ENCODE measurements at places on chromosomes 5 and 9.

- no peak for DNase-seq
Observed at GRCh38 chr9:131477367-131477766, 25.4 kb upstream of the POMT1 start.

GRCh38 chr9:134690946-134691694 lies 49.5 kb downstream of the COL5A1 start:
- peak; percentile 44 for DNase-seq

DNA sequence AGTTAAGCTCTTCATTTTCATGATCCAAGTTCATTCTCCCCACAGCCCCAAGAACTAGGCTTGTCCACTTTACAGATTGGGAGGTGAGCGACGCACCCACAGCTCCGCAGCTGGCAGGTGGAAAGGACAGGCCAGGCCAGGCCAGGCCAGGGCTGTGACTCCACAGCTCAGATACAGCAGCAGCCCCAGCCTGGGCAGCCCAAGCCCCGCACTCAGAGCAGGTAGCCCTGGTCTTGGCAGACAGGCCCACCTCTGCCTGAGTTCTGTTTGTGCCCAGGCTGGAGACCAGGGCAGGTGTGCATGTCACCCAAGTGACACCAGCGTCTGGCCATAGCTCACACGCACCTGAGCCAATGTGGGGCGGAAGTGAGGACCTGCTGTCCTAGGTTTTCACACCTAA lies 124.7 kb downstream of the WNK2 start:
- DNase-seq, result no peak

DNA sequence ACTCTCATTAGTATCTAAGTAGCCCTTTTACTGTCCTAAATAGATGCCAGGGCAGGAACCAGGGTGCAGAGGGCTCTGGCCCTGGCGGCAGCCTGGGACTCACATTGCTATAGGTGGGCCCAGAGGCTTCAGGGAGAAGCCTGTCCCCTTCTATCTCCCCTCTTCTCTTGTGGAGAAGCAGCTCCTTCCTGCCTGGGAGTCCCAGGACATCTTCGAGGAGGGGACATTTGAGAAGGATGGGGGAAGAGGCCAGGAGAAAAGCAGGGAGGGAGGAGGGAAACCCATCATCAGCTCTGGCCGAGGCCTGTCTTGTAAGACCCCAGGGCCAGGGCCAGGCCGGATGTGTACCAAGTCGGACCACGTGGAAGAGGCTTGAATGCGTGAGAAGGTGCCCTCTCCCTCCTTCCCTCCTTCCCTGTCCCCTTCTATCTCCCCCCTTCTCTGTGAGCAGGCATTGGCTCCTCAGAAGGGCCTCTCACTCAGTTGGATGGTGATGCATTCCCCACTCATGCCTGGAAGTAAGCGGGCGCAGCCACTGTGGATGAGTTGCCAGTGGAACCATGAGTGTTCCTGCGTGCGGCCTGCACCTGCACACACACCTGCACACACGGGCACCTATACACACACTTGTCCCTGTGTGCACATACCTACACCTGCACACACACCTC lies 20.7 kb upstream of the LPCAT1 start:
- DNase-seq, result peak; percentile 25

DNA sequence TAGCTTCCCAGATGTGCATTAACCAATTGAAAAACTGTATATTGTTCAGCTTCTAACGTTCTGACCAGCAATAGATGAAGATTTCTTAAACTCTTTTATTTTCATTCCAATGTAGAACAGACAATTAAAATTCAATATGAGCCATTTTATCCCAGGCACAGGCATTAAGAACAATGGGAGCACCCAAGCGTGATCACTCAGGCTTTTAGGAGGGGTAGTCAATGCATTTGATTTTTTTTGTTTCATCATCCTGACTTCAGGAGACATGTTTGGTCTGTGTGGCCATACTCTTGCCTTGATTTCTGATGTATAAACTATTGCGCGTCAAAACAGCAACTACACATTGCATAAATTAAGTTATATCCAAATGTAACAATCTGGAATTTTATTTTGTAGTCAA lies 653.0 kb upstream of the RORB start:
- no peak for DNase-seq

DNA sequence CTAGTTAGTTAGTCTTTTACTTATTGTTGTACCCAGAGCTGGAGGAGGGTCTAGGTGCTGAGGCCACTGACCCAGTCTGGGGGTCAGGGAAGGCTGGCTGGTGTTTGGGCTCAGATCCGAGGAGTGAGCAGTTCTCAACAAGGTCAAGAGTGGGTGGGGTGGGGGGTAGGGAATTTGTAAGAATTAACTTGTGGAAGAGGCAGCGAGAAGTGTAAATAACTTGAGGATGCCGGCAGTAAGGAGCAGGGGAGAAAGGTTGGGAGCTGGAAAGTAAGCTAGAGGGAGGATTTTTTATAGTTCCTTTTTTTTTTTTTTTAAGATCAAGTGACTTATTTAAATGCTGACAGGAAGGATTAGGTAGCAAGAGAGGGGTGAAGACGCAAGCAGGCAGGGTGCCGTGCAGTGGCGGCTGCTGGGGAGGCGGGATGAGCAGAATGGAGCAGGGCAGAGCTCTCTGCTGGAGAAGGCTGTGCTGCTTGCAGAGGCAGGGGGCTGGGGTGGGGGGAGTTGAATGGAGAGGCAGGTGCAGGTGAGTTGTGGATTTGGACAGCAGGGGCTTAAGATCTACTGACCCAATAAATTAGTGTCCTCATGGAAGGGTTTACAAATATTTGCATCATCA lies 35.3 kb upstream of the SMIM32 start:
- no peak for DNase-seq

- no peak for DNase-seq
Observed at GRCh38 chr9:124105266-124105665, 93.7 kb downstream of the LHX2 start.

DNA sequence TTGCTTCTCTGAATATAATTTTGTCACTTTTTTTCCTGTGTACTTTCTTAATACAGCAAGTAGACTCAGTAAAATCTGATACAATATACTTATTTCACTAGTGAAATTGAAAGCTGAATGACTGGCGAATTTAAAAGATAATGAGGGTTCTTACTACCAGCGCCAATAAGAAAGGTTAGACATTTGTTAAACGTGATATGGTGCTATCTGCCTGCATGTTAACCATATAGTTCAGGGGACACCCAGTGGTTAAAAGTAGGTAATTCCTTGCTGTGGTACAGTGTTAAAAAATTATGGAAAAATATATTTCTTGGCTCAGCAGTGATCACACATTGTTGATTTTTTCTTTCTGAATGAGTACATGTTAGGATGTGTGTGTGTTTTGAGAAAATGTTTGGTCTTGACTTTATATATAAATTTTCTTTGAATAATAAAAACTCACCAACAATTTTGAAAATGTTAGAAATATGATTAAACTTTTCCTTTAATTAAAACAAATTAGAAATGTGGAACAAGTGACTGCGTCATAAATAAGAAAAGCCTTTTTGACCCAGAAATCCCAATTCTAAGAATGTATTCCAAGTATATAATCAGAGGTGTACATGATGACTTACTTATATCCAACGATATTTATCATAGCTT lies 25.8 kb downstream of the CAST start:
- no peak for DNase-seq

- no peak for DNase-seq
Observed at GRCh38 chr5:144448457-144448856, 277.8 kb downstream of the KCTD16 start.

GRCh38 chr9:87909310-87910041 lies 8.3 kb upstream of the SPATA31C1 start:
- DNase-seq, result peak; percentile 93

GRCh38 chr9:134641990-134642384 lies 384 bp downstream of the COL5A1 start:
- DNase-seq, result no peak

DNA sequence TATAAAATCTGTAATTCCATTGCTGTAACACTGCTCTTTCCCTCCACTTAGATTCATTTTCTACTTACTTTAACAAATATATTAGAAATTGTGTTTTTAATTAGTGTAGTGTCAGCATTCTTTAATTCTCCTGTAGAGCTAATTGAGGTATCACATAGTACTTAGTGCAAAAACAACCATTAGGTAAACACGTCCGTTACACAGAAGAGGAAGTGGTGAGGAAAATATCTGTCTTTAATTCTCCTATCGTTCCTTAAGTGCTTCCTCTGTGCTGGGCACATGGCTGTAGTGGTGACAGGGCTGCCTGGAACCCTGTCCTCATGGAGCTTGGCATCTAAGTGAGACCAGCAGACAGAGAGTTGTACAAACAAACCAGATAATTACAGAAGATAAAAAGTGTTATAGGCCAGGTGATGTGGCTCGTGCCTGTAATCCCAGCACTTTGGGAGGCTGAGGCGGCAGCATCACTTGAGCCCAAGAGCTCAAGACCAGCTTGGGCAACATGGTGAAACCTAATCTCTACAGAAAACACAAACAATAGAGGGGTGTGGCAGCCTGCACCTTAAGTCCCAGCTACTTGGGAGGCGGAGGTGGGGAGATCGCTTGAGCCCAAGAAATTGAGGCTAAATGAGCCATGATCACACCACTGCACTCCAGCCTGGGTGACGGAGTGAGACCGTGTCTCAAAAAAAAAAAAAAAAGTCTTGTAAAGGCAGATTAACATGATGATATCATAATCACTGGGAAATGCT lies 36.4 kb downstream of the PARP8 start:
- DNase-seq, result no peak

DNA sequence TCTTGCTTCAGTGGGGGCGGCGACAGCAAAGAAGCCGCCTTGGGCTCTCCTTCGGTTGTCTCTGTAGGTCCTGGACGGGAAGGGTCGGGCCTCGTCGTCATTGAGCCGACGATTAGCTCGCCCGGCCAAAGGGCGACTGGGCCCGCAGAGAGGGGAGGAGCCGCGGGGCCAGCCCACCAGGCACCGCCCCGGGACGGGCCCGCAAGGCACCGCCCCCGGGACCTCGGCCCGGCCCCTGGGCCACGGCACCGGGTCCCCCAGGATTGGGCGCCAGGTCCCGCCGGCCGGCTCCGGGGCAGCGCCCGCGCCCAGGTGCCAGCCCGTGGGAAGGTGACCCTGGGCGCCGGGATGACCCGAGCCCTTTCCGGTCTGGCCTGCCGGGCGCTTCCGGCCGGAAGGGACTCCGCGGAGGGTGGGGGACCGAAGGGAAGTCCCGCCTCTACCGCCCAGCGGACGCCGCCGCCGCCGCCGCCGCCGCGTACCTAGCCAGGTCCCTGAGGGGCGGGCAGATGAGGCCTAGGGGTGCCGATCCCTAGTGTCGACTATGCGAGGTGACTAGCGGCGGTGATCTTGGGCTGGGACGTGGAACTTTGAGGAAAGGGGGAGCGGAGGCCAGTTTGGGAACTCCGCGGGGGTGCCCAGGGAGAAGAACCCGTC lies at the start of the genes GBA2 and RGP1:
Gene GBA2, minus strand, starts transcription at position 371 of the 657 bp plus-strand sequence. CDS start 524 bp downstream, outside the sequence.
Gene RGP1, plus strand, starts transcription at position 430 of the 657 bp plus-strand sequence. CDS start 469 bp downstream, outside the sequence.
- DNase-seq, result peak; percentile 94

DNA sequence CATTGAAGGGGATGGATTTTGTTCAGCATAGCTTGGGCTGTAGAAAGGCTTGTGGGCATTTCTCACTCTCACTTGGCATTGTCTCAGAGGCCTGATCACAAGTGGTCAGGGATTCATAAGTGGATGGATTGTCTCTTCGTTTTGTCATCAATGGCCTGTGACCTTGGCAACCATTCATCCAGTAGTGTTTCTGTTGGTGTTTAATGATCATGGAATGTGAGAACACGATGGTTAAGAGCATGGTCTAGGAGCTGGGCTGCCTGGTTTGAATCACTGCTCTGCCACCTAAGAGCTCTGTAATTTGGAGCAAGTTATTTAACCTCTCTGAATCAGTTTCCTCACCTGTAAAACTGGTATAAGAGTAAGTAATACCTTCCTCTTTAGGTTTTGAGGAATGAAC lies 430.1 kb upstream of the MEF2C start:
- no peak for DNase-seq

DNA sequence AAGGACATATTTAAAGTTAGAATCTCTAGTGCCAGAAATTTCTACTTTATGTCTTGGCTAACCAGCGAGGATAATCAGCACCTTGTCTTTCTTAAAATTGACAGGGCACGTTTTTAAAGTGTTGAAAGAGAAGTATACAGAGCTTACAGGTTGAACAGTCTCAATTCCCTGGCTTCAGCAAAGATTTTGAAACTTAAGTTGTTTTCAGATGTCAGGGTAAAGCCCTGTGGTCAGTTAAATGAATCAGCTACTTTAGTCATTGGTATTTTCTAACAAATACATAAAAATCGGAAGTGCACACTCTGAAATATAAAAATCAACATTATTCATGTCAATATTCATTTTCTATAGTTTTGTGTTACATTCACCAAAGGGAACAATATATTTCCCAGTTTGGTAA lies 29.1 kb downstream of the SNCAIP start:
- DNase-seq, result no peak

DNA sequence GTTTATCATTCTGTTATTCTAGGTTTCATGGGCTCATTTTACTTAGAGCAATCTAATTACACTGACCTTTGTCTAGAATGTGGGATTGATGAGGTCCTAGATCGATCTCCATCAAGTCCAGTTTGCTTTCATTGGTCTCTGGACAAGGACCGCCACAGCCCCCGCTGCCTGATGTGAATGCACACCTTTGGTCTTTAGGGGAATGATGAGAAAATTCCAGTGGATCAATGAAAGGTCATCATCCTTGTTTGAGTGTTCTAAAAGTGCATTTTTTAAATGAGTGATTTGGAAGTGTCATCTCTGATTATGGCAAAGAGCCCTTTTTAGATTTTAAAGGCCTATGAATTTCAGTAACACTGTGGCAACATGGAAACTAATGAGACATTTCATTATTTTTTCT lies 2.2 kb upstream of the ANKH start:
- peak; percentile 62 for DNase-seq

DNA sequence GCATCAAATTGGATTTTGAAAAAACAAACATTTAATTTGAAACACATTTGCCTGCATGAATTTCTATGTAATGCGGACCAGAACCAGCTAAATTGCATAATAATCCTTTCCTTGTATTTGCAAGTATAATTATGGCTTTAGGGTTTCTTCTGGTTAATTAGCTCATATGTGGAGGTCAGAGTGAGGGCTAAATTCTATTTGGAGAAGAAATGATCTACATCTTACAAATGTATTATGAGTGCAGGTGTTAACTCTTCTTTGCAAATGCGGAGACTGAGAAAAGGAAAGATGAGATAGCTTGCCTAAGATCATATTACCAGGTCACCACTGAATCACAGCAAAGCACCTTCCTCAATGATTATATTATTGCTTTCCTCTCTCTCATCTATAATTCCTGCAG lies 194.7 kb downstream of the CDH9 start:
- no peak for DNase-seq

DNA sequence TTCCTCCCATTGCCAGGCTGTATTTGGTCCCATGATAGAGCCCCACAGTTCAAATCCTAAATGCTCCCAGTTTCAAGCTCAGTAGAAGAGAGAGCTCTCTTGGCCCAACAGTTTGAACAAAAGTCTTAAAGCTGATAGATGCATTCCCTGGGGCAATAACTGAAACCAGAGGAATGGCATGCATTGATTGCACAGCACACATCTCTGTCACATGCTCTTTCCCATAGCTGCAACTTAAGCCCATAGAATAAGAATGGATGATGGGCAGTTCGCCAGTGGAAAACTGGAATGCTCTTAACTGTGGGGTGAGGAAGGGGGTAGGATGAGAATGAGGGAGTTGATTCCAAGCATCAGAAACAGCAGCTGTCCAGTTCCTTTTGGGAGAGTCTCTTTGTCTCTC lies 1942.4 kb upstream of the WWC1 start:
- no peak for DNase-seq

- no peak for DNase-seq
Observed at GRCh38 chr9:87199278-87199677, 252.0 kb upstream of the GAS1 start.
